ENCODE measurements at places on chromosomes 3 and 15. TPM values are rescaled to one million over a fixed set of nuclear protein-coding genes. Genes with fewer than 3 reads are reported as not detected.
A peak's percentile ranks its signal among the peaks of the same experiment; 100 is the strongest.

DNA sequence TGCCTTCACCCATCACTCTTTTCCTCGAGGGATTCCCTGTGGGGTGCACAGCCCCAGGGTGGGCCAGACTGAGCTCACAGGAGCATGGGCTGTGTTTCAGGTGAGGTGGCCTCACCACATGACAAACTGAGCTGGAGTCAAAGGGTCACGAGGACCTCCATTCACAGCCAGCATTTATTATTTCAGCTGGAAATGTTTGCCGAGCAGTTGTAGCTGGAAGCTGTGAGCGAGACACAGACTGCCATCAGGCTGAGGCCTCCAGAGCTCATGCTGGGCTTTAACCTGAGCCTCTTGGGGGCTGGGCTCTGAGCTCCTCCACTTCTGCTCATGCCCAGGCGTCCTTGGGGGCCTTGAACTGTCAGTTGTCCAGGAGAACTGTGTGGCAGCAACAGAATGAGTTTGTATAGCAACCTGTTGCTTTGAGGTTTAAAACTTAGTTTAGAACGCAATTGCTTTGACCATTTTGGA lies 57.5 kb downstream of the FLNB start:
- no peak for DNase-seq

ITIH3 gene
- total RNA-seq, result 0.35 TPM

- peak; percentile 73 for DNase-seq
These were observed 33.2 kb downstream of the ZNF106 start for GRCh38 chr15:42457445-42458442.

KBTBD8 gene
- 4.2 TPM for total RNA-seq

DNA sequence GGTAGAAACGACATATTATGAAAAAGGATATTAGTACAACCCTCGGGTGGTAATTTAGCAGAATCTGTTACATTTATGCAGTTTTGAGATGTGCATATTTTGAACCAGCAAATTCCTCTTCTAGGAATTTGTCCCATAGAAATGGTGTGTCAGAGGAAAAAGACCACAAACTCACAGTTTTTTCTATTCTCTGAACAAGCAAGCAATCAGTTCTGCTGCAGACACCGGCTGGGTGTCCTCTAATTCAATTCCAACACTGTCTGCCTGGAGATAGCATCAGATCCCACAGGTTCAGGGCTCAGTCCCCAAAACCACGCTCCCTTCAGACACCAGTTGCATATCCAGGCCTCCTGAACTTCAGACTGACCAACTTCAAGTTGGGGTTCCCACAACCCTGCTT lies 36.4 kb downstream of the APH1B start:
- DNase-seq, result no peak

- DNase-seq, result no peak
These were observed 226.7 kb upstream of the FEZF2 start for GRCh38 chr3:62600033-62600432.

DNA sequence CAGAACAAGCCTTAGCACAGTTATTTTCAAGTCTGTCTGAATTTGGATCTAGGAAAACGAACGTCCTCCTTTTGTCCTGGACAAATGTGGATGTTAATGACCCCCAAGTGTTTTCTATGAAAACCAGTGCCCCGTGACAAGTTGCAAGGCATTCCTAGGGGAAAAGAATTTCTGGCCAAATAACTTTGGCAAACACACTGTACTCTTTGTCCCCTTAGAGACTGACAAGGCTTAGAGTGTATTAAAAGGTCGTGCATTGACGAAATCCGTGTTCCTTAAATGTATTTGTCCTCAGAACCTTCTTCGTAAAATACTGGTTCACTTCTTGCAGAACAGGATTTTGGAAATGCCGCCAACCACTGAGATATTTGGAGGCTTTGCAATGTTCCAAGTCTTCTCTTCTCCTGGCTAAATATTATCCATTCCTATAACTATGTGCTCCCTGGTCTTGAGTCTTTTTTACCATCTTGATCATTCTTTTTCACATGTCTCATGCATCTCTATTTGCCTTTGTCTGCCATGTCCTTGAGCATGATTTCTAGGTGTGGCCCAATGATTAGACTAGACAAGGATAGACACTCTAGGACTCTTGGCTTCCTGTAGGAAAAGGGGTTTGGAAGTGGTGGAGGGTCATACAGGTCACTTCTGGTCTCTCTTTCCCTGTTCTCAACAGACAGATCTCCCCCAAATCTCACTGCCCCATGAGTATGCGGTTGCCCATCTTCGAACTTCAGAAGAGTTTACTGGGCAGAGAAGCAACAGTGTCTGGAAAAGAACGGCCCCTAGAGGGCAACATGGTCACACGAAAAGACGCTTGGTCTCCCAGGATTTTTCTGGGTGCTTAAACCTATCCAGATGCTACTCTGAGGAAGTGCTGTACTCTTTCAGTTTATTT lies 117.5 kb downstream of the EDEM1 start:
- no peak for DNase-seq

DNA sequence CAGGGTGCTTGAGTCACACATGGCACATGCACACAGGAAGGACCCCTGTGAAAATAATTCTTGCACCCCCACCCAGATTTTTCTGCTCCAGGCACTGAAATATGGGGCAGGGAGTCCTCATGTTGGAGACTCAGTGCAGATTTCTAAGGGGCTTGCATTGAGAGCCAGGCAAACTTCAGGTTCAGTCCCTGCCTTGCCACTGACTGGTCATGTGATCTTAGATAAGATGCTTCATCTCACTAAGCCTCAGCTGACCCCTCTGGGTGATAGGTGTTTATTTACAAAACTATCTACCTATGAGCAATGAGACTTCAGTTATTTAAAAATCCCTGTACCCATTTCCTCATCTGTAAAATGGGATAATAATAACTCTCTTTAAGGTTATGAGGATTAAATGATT lies 30.1 kb upstream of the C3orf80 start:
- no peak for DNase-seq

- no peak for DNase-seq
These were observed 198.8 kb downstream of the LSAMP start for GRCh38 chr3:116246406-116246980.

GRCh38 chr3:139301183-139301582 lies 42.6 kb upstream of the MRPS22 start:
- DNase-seq, result no peak

- no peak for DNase-seq
These were observed 25.7 kb upstream of the ULK4 start for GRCh38 chr3:41987627-41988026.

DNA sequence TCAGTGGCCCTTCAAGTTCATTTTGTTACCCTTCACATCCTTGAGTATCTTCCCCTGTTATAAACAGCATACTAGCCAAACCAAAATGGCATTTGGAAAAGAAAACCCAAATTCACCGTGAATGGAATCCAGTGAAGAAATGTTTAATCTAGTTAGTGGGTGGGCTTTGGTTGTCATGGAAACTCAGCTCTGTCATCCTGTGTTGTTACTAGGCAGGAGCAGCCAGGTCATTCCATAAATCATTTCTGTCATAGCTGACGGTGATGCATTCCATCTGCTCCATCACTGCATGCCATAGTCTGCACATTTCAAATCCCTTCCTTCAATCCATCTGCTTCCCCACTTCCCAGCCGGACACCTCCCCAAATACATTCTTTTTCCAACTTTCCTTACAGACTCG lies 140.4 kb upstream of the CGNL1 start:
- DNase-seq, result no peak

DNA sequence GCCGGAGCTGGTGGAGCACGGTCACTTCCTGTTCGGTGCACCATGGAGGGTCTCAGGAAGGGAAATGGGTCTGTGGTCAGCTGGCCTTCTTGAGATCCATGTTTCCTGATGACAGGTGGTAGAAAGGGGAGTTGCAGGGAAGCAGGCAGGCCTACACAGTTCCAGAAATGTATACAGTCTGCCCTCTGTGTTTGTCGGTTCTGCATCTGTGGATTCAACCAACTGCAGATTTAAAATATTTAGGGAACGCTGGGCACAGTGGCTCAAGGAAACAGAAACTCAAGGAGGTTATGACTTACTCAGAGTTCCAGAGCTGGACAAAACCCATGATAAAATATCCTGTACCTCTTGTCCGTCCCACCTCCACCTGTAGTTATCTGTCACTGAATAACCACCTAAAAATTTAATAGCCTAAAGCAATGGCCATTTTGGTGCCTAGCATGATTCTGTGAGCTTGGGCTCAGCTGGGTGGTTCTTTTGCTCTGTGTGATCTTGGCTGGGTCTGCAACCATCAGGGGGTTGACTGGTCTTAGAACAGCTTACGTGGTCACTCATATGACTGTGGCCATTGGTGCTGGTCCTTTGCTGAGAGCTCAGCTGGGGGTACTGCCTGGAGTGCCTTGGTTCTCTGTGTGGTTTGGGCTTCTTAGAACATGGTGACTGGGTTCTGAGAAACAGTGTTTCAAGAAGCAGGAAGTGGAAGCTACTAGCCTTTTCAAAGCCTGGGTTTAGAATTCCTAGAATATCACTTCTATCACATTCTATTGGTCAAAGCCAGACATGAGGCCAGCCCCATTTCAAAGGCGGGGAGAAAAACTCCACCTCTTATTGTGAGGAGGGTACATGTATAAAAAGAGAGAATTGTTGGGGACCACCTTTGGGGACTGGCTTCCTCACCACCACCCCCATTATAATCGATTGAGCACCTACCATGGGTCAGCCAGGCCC lies 239.7 kb upstream of the BHLHE40 start:
- DNase-seq, result no peak

- no peak for DNase-seq
These were observed 269.3 kb downstream of the TBL1XR1 start for GRCh38 chr3:176927706-176928581.

GRCh38 chr3:73727854-73728253 lies 103.1 kb upstream of the PDZRN3 start:
- no peak for DNase-seq

DNA sequence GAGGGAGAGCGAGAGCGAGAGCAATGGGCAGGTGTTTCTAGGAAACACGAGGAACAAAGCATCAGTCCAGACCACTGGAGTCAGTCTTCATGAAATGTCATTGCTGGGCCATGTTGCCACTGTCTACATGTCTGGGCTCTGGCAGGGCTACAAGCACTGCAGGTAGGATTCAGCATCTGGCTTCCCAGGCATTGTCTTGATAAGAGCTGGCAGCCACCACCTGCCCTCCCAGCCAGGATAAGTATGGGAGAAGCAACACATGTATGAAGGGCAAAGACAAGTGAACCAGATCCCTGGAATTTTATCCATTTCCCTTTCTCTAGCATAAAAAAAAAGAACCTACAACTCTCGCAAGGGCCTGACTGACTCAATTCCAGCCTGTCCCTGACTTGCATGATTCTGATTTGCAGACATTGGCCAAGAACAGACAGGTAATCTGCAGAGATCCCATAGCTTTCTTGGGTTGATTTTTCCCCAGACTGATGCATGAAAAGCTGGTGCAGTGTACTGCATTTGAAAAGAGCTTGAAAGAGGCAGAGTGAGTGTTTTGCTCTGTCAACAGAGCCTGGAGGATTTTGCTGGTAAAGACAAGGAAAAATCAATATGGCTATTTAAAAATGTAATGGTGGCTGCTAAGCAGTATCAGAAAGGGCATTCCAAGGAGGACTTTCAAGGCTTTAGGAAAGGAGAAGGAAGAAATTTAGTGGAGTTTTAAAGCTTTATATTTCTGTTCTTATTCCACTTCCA lies 157.2 kb upstream of the MYRIP start:
- no peak for DNase-seq

DNA sequence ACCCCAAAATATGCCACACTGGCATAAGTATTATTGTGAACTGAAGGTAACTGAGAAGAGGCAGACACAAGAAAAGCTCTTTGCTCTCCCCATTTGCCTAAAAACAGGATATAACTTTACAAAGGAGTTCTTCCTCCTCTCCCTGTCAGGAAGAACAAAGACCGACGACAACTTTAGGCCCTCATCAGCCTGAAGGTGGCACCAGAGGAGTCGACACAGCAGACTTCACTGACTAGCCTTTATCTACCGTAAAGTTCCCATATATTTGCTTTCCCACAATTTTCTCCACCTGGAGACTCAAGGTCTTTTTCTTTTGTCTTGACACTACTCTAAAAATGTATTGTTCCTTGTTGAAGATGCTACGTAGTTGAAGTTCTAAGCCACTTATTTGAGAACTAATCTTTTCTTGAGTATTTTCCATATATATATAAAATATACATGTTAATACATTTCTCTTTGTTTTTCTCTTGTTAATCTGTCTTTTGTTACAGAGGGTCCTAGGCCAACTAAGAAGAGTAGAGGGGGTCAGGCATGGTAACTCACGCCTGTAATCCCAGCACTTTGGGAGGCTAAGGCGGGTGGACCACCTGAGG lies 16.2 kb upstream of the XIRP1 start:
- no peak for DNase-seq

- no peak for DNase-seq
These were observed 759 bp downstream of the GALNT15 start for GRCh38 chr3:16174976-16175901.

- DNase-seq, result no peak
These were observed 135.3 kb downstream of the FEZF2 start for GRCh38 chr3:62238003-62238402.

PAQR9 gene
- total RNA-seq, result 10.6 TPM

OR5K1 gene
- total RNA-seq, result not detected

IL5RA gene
- total RNA-seq, result 1.0 TPM

- no peak for DNase-seq
These were observed 79.2 kb downstream of the SRGAP3 start for GRCh38 chr3:9169956-9170850.

DNA sequence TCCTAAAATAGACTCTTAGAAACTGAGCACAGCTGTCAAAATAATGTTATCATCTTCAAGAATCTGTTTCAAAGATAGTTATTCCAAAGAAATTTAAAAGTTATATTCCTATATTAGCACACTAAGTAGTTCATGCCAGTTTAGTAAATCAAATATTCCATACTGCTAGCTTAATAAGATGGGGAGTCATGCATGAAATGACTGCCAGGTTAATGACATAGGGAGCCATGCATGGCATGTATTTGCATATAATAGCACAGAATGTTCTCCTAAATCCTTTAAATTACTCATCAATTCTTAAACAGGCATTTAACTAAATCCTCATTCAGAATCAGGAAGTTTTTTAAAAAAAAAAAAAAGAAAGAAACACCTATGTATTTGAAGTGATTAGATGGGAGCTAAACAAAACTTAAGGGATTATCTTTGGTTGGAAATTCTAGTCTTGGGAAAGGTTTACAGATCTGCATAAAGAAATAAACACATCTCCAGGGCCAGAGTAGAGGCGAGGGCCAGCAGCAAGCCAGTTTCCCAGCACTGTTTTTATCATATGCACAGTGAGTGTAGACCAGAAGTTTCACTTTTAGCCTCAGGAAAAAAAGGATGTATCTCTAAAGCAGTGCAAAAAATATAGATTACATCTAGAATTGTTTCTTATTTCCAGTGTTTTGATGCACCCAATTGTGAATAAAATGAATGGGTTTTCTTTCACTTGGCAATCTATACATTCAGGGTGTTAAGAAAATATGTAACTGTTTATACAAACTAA lies 366.4 kb upstream of the AGTR1 start:
- DNase-seq, result no peak

- no peak for DNase-seq
These were observed 182.4 kb upstream of the STT3B start for GRCh38 chr3:31350307-31350706.

ROPN1 gene
- not detected for total RNA-seq

GRCh38 chr3:168624892-168625448 lies 529.2 kb upstream of the GOLIM4 start:
- DNase-seq, result no peak

PSTPIP1 gene
- 5.0 TPM for total RNA-seq

TM6SF1 gene
- total RNA-seq, result 6.8 TPM

Measured in Right ventricle myocardium superior (tissue), 1 donor.